M059J (cell line): ENCODE measurements at places on chromosomes 5 and 9.
A peak's percentile ranks its signal among the peaks of the same experiment; 100 is the strongest.

DNA sequence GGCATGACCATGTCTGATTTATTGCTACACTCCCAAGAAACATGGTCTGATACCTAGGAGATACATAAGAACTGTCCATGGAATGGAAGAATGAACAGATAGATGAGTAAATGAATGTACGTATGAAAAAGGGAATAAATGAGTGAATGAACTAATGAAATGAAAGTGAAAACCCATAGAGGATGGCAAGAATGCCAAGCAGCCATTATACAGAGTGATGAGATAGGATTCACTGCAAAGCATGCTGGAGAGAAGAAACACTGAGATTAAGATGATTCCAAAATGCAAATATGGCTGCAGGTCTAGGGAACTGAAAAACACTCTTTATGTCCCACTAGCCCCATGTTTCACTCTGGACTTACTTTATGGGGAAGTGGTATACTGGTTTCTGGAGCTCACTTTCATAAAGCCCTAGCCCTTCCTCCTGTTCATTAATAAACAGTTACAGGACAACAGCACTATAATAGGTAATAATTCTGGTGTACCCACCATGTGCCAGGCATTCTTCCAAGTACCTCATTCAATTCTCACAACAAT lies 170.3 kb upstream of the RAD23B start:
- no peak for DNase-seq

DNA sequence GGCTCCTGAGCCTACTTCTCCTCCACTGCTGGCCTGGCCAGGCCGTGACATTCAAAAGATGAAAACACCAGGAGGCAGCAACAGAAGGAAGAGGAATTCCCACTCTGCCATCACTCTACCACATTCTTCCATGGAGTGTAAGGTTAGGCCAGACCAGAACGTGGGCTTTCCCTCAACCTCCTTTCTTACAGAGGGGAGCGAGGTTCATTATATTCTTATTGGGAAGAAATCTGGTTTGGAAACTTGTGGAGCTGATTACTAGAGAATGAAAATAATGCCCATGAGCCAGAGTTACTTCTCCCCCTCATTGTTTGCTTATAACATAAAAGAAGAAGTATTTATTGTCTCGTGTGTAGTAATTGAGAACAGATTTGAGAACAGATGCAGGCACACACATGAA lies 136.3 kb upstream of the BASP1 start:
- no peak for DNase-seq

- DNase-seq, result no peak
These were observed 5.2 kb upstream of the PPARGC1B start for GRCh38 chr5:149724884-149725283.

GRCh38 chr9:127224883-127225739 lies 39.5 kb upstream of the GARNL3 start:
- DNase-seq, result peak; percentile 87

GRCh38 chr9:111180811-111181210 lies 142.5 kb upstream of the LPAR1 start:
- DNase-seq, result no peak

- DNase-seq, result peak; percentile 52
These were observed 71.5 kb downstream of the IL6ST start for GRCh38 chr5:55923177-55923771.

GRCh38 chr9:134895908-134896833 lies 15.6 kb downstream of the FCN2 start:
- DNase-seq, result peak; percentile 95

DNA sequence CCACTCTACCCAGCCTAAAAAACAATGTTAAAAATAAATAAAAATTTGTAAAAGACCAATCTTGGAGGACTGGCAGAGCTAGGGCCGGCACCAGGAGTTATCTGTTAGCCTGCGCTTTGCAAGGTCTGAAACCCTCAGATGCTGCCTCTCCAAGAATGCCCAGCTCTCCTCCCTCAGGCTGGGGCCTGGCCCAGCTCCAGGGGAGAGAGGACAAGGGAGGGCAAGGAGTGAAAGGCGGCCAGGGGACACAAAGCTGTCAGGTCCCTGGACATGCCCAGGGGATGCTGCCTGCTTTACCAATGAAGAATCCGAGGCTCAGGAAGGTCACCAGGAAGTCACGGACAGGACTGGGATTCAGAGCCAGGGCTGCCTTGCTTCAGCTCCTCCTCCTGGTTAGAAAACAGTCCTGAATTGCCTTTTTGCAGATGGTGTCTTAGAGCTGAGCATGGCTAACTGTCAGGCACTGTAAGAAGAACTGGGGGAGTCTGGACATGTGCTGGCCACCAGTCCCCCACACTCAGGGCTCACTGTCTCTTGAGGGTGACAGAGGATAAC lies 5.5 kb upstream of the N4BP3 start:
- no peak for DNase-seq

DNA sequence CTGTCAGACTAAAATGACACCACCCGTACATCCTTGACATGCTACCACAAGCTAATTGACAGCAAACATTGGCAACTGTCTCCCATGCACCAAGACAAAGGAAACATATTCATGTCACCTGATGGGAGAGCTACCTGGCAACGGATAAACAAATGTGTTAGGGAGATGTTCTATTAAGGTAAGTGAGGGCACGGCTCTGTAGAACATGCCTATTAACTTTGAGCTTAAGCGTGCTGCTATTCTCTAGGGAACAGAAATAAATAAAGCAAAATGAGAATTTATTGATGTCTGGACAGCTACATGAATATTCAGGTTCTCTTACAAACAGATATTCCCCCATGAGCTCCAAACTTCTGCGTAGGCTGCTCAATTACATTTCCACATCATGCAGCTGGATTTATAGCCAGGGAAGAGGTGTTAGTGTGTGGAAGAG lies 361.4 kb upstream of the RFX3 start:
- DNase-seq, result no peak

DNA sequence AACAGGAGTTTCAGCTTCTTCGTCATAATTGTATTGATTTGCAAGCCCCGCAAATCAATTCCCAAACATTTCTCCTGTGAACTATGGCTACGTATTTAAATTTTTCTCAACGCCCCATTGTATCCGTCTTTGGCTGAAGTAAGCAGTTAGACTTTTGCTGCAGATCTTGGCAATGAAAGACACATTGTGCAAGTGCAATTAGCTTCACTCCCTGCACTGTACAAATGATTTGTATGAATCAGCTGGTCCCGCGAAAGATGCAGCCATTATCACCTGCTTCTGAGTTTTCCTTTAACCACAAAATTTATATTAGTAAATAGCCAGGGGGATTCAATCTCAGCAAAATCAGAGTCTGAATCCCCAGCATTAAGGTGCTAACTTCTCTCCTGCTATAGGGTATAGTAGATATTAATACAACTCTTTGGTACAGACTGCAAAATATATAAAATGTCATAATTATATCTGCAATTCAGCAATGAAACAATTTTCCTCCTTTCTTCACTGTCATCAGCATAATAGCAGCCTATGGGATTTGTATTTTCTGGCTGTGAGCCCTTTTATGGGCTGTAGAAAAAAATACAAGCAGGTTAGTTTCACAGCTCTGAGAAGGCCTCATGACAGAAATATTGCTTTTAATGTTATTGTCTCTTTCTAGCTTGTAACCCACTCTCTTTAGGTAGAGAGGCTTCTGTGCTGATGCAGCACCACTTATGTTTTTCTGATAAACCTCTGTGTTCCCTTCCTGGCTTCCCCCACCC lies 68.4 kb upstream of the SMARCA2 start:
- DNase-seq, result no peak

DNA sequence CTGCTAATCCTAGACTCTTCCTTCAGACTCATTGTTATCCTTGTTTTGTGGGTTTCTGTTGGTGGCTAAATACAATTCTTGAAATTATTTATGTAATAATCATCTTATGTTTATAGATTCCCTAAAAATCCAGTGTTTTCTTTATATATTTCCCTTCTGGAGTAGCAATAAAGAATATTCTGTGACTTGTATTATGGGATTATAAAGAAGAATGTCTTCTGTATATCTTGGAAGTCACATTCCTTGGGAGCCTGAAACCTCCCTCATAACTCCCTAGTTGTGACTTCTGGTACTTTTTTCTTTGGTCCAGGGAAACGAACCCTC lies 356.1 kb downstream of the TMEM167A start:
- no peak for DNase-seq
